ENCODE measurements at places on chromosomes 7 and 10.

GRCh38 chr10:114908896-114909295 lies 29.1 kb upstream of the TRUB1 start:
- no peak for DNase-seq

- no peak for DNase-seq
Observed at GRCh38 chr7:121305109-121305508, 23.7 kb upstream of the WNT16 start.

DNA sequence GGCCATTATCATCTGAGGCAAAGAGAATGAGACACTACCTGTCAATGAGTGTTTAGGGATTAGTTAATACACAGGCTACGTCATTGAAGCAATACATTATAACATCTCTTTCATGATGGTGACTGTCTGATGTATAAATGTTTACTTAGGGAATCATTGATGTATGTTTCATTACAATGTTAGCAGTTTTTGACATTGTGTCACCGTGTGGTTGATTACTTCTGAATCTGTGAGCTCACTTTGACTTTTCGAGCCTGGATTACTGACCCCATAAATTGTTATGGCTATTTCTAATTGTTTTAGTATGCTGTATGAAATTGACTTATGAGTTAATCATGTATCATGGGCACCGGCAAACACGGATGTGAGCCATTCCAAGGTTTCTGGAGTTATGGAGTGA lies 494.0 kb downstream of the MAGI2 start:
- DNase-seq, result no peak

GRCh38 chr7:100418930-100419659 lies 9.4 kb downstream of the ZCWPW1 start:
- no peak for DNase-seq

DNA sequence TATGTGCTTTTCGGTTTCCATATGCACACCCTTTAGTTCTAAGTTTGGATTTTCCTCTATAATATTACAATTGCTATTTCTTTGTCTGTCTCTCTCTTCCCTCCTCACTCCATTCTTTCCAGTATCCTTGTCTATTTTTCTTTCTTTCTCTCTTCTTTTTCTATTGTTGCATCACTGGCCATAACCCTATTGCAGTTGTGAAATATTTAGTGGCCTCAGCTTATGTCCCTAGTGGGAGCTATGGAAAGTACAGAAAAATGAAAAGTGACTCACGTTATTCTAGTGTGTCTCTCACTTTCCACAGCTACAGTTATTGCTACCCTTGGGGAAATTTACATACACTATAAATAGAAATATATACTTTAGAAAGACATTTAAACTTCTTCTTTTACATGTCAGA lies 59.1 kb downstream of the CNTNAP2 start:
- no peak for DNase-seq

- DNase-seq, result no peak
Observed at GRCh38 chr7:29953726-29954347, 35.8 kb downstream of the SCRN1 start.

DNA sequence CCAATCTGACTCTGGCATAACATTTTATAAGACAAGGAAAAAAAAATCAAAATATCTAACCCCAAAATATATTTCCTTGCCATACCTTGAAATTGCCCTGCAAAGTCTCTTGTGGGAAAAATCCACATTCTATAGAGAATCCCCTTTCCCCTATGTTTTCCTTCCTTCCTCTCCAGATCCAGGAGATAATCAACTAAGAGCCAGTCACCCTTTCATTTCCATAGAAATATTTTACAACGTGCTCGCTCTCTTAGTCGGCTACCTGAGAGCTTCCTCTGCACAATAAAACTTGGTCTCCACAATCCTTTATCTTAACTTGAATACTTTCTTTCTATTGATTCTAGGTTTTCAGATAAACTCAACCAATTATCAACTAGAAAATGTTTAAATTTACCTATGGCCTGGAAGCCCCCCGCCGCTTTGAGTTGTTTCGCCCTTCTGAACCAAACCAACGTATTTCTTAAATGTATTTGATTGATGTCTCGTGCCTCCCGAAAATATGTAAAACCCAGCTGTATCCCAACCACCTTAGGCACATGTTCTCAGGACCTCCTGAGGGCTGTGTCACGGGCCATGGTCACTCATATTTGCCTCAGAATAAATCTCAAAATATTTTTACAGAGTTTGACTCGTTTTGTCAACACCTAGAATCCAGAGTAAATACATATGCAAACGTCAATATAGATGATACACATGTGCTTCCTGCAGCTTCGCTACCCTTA lies 869 bp downstream of the PSAP start:
- no peak for DNase-seq
